ENCODE measurements at places on chromosomes 4 and X. TPM values are rescaled to one million over a fixed set of nuclear protein-coding genes. Genes with fewer than 3 reads are reported as not detected.

LDOC1 gene
- not detected for total RNA-seq

PNMA5 gene
- not detected for total RNA-seq

ZFP42 gene
- not detected for total RNA-seq

IQSEC2 gene
- 0.07 TPM for total RNA-seq

MAOB gene
- total RNA-seq = not detected

MCF2 gene
- 0.58 TPM for total RNA-seq

DDIT4L gene
- total RNA-seq = not detected

PIR gene
- not detected for total RNA-seq

SOD3 gene
- not detected for total RNA-seq

GRCh38 chr4:14233126-14233525 is 605.6 kb upstream of the BOD1L1 start:
- DNase-seq = no peak

- DNase-seq = no peak
Observed at GRCh38 chr4:8303485-8304281, 34.1 kb downstream of the HTRA3 start.

- no peak for DNase-seq
Observed at GRCh38 chrX:2965965-2966364, 36.8 kb upstream of the ARSD start.

DNA sequence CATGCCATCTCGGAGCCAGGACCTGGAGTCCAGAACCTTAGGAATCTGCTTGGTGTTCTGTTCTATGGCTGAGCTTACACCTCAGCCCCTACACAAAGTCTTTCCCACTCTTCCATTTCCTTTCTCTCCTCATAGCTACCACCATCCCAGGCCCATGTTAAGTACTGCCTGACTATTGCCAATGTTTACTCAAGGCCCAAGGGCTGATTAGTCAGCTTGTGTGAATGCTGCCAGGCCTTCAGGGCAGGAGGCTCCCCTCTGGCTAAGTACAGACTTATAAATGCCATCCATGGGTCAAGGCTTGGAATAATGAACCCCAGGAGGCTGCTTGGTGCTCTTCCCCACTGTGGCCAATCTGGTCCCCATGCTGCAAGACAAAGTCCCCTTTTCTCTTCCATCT is 411.6 kb upstream of the MAGEB18 start:
- no peak for DNase-seq

- no peak for DNase-seq
Observed at GRCh38 chr4:38692421-38692820, 28.4 kb downstream of the KLF3 start.

- no peak for DNase-seq
Observed at GRCh38 chr4:76965866-76966579, 16.5 kb downstream of the SEPTIN11 start.

- no peak for DNase-seq
Observed at GRCh38 chr4:87317527-87317926, 5.2 kb downstream of the HSD17B13 start.

GRCh38 chr4:184548648-184549341 is 74.4 kb upstream of the IRF2 start:
- no peak for DNase-seq

GRCh38 chr4:81799371-81799770 is 327.7 kb upstream of the RASGEF1B start:
- DNase-seq = no peak

DNA sequence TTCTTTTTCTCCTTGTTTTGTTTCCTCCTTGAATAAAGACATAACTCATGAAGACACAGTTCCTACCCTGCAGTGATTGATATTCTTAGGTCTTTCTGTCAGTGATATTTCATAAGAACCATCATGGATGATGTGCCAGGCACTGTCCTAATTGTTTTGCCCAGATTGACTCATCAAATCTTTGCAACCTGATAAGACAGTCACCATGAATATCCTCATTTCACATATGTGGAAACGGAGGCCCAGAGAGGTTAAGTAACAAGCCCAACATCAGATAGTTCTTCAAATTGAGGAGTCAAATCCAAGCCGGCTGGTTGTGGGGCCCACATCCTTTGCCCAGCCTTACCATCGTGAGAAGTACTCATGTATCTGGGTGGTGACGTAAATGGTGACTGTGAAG is 69.9 kb downstream of the SEL1L3 start:
- DNase-seq = no peak

- DNase-seq = no peak
Observed at GRCh38 chrX:2299871-2300270, 200.9 kb downstream of the DHRSX start.

DNA sequence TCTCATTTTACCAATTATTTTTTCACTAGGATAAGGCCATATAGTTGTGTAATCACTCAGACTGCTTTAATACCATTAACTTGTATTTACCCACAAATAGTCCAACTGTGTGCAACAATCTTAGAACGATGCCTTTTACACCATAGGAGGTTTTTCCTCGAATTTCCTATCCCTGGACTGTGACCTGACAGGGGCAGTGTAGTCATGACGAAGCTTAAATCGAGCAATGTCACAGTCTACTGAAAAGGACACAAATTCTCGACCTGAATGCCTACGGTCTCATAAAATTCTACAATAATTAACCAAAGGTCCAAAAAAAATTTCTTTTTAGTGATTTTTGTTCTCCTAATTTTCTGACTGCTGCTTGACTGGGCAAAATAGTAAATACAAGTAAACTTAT is 208.9 kb downstream of the ADAMTS3 start:
- DNase-seq = no peak

GRCh38 chr4:6217716-6218381 is 17.5 kb upstream of the JAKMIP1 start:
- peak; percentile 61 for DNase-seq

GRCh38 chr4:40731361-40731760 is 18.4 kb upstream of the NSUN7 start:
- no peak for DNase-seq

- DNase-seq = no peak
Observed at GRCh38 chrX:15430076-15430475, 45.9 kb upstream of the VEGFD start.

DNA sequence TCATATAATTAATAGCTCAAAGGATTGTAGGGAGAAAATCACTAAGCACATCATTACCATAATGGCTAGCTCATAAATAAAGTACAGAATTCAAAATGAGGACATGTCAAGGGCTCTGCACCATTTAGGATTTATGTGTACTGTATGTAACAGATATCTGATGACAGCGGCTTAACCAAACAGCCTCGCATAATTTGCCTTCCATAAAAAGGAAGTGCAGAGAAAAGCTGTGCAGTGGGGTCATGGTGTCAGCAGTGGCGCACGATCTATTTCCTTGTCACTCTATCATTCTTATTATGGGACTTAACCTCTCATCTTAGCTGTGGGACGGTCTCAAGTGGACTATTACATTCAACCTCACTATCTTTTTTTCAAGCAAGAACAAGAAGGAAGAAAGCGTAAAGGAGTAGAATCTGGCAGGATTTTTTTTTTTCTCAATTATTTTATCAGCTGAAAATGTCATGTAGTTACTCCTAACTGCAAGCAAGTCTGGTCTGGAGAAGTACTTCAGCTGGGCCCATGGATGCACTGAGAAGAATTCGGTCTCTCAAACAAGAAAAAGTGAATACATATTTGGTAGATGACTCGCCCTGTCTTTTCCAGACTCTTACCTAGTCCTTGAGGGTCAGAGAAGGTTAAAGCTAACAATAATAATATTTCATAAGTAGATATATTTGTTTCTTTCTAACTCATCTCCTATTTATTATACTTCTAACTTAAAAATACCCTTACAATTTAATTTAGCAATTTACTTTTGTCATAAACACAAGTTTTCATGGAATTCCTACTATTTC is 94.6 kb downstream of the COX18 start:
- DNase-seq = no peak

GRCh38 chr4:61853041-61853440 is 652.9 kb downstream of the ADGRL3 start:
- DNase-seq = no peak

- DNase-seq = no peak
Observed at GRCh38 chr4:108111781-108112180, 57.0 kb downstream of the LEF1 start.

DNA sequence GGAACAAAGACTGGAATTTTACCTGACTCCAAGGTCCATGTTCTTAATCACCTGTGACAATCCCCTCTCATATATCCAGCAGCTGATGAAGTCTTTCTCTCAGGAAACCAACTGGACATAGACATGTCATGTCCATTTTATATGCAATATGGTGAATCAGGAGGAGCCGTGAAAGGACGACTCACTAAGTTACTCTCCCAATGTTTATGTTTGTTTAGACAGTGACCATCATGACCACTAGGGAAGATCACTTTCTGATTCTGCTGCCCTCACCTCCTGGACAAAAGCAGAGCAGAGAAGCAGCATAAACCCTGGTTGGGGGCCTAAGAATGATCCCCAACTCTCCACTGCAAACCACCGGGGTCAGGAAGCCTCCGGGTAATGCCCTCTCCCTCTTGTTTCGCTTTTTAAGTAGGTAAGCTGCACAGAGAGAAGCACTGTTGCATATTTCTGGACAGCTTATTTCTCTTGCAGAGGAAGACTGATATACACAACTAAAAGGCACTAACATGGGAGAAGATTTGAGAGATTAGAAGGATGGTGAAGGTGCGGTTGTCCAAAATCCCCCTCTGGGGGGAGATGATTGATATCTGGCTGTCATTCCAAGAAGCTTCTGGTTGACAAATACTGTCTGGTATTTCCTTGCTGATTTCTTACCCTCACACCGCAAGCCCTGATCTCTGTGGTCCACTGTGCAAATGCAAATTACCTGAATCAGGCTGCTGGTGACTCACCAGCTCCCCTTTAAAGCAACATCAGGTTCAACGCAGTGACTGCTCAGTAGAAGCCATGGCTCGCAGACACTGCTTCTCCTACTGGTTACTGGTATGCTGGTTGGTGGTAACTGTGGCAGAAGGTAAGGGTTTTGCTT is at the start of gene ODAPH:
TSS of gene ODAPH (plus strand) at position 773 of the 871 bp plus-strand sequence. CDS start at position 790, 17 bp downstream.
- peak; percentile 75 for DNase-seq

DNA sequence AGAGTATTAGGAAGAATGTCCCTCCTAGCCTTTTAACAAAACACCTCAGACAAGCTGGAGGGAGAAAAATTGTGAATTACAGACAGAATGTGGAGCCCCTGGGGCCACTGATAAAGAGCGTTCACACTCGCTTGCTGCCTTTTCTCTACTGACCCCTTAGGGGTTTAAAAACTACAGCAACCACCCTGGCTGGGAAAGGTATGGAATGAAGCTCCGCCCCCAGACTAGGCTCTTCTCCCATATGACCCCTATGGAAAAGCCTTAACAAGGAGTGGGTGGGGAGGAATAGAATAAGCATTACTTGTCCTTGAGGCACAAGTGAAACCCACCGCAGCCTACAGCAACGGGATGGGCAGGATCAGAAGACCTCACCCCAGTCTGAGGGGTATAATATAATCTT is 26.3 kb downstream of the ANKRD50 start:
- no peak for DNase-seq

GRCh38 chr4:99857307-99857706 is 36.9 kb downstream of the LAMTOR3 start:
- DNase-seq = no peak

- no peak for DNase-seq
Observed at GRCh38 chr4:88366460-88366859, 12.2 kb upstream of the HERC6 start.

GRCh38 chr4:35548921-35549320 is 695.4 kb downstream of the ARAP2 start:
- no peak for DNase-seq

- no peak for DNase-seq
Observed at GRCh38 chr4:71004281-71004851, 10.9 kb downstream of the DCK start.

DNA sequence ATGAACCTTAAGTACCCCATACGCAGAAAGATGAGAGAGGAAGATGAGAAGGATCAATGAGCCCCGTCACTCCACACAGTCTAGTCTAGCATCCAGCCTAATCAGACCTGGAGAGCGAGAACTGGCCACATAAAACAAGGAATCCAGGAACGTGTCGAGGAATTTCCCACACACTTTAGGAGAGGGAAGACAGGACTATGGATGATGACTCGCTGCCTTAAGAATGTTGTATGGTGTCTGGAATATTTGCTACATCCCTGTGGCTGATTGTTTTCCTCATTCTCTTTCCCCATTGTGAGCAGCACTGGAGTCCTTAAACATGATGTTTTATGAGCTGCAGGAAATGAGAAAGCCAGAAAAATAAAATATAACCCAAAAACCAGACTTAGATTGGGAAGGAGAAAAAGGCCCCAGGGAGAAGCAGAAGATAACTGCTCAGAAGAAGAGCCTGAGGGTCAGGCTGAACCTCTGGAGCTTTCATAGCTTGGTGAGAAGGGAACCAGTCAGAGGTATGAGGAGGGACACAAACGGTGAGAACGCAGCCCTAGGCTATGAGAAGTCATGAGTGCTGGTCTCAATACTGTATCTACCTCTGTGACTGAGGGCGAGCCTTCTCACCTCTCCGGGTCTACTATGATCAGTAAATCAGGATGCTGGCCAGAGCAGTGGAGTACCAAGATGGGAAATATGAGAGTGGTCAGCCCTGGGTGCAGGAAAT is 139.5 kb upstream of the NOCT start:
- DNase-seq = no peak

DNA sequence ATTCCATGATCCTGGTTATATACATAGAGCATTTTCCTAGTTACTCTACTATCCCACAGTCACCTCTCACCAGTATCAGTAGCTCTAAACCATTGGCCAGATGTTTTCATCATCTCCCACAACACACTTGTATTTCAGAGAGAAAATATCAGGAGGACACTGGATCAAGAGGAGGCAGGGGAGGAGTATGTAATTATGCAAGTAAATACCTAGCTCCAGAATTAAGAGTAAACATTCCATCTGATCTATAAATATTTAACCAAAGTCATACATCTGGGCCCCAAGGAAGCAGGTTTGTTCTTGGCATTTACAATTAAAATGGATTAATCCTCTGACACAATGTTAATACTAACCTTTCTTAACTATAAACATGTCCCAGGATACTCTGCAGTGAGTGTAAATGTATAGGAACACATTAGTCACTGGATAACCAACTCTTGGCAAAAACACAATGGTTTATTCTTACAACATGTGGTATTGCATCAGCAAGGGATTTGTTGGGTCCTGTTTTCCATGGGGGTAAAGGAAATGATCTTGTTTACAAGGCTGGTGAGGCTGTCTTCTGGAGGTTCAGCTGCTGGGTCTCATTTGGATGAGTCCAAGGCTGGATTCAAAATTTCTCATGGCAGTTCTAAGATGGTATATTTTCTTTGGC is 170.1 kb downstream of the ATG4A start:
- DNase-seq = no peak

GRCh38 chr4:81454948-81455347 is 16.8 kb downstream of the RASGEF1B start:
- DNase-seq = no peak

GRCh38 chrX:97126020-97126419 is 242.3 kb downstream of the RPA4 start:
- no peak for DNase-seq
